ENCODE measurements at places on chromosomes 11 and 22.
A peak's percentile ranks its signal among the peaks of the same experiment; 100 is the strongest.

DNA sequence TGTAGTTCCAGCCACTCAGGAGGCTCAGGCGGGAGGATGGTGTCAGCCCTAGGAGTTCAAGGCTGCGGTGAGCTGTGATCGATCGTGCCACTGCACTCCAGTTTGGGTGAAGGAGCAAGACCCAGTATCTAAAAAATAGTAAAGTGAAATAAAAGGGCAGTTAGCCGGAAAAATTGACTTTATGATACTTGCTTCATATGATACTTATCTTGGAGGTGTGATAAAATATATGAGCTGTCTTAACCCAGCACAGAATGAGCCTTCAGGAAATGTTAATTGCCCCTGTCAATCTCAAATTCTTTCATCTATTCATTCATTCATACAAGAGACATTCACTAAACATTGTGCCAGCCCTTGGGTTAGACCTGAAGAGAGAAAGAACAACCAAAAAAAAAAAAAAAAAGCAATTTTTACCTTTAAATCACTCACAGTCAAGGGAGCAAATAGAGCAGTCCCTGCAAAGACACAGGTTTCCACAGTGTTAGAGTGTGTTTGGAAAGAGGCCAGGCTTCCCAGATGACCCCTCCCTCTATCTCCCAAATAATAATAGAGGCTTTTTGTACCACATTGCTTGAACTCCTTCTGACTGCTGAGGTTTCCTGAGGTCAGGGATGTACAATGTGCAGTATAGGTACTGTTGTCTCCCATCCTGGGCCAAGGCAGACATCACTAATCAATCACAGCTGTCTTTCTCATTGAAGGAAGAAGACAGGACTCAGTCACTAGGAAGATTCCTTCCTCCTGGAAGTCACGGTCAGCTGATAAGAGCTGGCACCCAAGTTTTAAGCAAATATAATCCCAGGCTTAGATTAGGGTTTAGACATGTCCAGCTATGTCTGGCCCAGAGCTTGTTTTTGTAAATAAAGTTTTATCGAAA, 454.6 kb downstream of the MIAT start:
- no peak for DNase-seq

DNA sequence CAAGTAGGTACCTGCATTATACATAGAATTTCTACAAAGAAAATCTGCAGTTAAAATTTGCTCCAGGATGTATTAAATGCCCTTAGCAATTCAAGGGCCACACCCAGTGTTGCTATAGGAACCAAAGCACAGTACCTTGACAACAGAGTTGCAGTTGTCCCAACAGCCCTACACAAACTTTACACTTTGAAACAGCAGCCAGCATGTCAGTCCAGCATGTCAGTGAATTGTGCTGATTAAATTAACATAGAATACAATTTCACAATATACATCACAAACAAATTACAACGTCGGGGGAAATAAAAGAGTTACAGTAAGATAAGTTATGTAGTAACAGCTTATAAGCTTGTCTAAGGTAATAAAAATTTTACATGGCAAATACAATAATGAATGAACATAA, 389.2 kb downstream of the SOX6 start:
- no peak for DNase-seq

DNA sequence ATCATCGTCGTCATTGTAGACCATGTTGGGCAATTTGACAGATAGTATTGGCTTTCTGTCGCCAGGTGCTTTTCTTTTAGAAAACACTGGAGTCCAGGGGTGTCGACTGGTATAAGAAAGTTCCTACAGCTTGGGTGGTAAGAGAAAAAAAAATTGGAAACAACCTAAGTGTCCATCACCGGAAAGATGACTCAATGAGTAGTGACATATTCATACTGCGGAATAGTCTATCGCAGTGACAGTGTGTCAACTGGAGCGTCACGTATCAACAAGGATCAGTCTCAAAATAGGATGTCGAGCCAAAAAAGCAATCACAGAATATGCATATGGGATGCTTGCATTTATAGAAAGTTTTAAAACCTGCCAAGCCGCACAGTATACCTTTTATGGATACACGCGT, 157.6 kb downstream of the MN1 start:
- DNase-seq = no peak

- no peak for DNase-seq
Measured at GRCh38 chr11:20611445-20611844, 12.0 kb downstream of the SLC6A5 start.

- no peak for DNase-seq
Measured at GRCh38 chr11:118312328-118312727, 7.8 kb downstream of the CD3E start.

DNA sequence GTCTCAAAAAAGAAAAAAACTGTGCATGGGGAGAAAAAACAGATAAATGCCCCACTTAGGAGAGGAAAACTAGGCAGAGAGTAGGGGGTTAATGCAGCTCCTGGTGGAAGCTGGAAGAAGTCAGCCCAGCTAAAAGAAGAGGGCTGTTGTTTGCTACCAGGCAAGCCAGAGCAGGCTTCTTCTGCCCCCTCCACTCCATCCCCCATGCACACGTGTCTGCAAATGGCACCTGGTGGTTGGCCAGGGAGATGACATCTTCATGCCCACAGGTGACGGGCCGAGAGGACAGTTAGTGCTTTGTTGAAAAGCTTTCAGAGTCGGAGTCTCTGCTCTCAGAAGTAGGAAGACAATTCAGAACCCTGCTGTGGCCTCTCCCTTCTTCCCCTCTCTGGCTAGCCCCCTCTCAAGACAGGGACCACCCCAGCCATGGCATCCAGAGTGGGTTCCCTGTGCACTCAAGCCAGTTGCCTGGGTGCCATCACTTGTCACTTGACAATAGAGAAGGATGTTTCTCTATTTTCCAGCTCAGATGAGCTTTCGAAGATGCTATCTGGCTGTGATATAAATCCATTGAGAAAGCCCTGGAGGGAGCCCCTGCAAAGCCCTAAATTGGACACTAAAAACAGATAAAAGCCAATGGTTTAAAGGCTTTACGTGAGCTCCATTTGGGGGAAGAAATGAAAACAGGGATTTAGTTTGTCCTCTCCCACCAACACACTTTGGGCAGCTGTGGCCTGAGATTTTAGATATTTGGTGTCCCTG, 142.0 kb downstream of the TRIM29 start:
- no peak for DNase-seq

GRCh38 chr22:38262051-38262795, 10.6 kb downstream of the TMEM184B start:
- DNase-seq = no peak

DNA sequence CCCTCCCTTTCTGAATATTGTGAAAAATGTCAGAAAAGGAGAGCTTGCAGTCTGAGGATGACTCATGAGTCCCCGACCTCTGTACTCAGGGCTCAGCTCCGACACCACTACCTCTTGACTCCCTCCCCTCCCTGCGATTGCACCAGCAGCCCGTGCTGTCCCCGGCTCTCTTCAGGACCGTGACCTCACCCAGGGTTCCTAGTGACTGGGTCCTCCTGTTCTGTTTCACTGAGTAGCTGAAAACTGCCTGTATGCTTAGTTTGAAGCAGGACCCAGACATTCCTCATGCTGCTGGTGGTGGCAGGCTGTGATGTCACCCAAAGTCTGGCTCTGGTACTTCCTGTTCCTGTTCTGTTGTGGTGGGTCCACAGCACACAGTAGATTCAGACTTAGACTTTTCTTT, 11.7 kb downstream of the PHRF1 start:
- DNase-seq = no peak

DNA sequence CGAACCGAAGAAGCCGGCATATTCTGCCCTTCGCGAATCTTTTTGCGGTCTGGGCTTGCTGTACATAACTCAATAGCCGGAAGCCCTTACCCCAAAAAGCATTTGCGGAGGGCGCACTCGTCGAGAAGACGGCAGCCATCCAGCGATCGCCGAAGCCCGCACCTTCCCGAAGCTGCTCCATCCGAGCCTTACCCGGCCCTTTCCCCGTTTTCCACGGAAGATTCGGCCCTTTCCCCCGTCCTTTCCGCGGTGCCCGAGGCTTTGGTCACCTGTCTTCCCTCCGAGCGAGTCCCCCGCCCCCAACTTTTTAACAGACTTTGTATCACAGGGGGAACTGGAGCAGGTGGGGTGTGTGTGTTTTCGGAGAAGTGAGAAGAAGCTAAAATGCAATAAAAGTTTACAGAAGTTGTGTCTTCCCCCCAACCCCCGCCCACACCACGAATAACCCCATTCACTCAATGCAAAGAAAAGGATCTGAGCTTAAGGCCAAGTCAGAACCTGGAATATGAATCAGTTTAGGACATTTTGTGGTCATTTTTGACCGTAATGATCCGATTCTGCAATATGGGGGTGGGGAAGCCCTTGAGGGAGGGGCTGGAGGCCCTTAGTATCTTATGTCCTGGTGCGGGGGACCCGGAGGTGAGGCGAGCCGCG, 99.0 kb upstream of the HSD17B12 start:
- no peak for DNase-seq

DNA sequence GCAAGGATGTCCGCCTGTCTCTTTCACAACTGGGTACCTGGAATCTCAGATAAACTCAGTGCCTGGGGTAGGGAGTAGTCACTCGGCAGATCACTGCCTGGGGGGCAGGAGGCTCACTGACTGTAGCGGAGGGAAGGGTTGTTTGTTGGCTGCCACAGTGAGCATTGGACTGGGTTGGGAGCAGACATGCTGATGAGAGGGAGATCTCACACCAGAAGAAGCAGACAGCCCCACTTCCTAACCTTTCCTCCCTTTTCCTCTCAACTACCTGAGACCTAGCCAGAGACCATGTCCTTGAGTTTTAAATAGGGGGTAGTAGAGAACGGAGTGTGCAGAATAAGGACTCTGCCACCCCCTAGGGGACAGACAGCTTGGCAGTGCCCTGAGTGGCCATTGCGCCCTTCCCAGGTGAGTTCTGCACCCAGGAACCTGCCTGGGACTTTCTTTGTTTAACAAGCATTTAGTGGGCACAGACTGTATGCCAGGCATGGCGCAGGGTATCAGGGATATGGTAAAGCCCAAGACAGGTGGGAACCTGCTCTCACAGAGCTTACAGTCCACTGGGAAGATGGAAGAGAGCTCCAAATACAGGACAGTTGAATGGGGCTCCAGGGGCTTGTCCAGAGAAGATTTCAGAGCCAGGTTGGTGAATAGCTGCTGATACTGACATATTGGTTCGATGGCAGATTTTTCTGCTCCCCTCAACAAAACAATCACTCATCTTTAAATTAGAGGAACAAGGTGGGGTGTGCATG, 115.7 kb upstream of the NNMT start:
- DNase-seq = peak; percentile 41

GRCh38 chr11:119330237-119330636, 4.1 kb upstream of the RNF26 start:
- DNase-seq = no peak

- no peak for DNase-seq
Measured at GRCh38 chr22:38199826-38200559, 1.8 kb upstream of the MAFF start.

DNA sequence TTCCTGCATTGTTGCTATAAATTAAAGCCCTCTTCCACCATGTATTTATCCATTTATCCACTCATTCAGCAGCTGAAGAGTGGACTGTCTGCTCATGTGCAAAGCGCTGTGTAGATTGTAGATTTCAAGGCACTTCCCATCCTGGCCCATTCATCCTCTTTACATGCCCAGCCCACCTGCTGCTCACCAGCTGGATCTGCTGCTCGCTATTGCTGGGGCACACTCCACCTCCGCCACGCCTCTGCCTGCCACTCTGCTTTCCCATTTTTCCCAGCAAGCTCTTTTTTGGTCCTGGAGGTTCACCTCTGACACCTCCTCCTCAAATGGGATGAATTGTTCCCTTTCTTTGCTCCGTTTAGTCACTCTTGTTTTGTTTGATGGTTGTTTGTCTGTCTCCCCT, 48.3 kb downstream of the CEP164 start:
- DNase-seq = no peak

DNA sequence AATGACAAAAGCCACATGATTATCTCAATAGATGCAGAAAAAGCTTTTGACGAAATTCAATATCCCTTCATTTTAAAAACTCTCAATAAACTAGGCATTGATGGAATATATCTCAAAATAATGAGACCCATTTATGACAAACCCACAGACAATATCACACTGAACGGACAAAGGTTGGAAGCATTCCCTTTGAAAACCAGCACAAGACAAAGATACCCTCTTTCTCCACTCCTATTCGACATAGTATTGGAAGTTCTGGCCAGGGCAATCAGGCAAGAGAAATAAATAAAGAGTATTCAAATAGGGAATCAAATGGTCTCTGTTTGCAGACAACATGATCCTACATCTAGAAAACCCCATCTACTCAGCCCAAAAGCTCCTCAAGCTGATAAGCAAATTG, 52.0 kb downstream of the CASP12 start:
- no peak for DNase-seq

DNA sequence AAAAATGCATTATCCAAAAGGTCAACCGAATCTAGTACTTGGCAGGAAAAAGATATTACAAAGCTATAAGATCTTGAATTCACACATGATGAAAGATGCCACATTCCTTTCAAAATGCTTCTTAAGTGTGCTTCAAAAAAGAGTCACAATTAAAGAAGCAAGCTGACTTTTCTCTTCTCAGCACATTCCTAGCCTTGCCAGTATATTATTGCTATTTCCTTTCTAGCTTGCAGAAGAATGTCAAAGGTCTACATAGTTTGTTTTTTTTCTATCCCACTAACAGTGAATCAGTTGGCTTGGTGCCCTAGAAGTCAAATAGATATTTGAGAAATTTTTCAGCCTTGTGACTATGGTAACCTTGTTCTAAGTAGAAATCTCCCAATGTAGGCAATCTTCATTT, 56.8 kb downstream of the GUCY1A2 start:
- DNase-seq = no peak

DNA sequence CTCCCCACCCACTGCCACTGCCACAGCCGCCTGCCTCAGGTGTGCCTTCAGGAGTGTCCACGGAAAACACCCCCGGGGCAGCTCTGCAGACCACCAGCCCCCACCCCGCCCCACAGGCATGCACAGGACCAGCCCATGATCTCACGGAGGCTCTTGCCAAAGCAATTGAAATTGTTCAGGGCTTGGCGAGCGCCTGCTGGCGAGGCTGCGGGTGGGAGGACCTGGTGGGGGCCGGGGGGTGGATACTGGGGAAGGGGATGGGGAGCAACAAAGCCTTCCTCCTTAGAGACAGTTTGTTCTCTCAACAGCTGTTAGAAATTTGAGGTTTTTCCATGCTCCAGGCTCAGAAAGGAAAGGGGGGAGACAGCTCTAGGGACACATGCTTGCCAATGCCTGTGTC, 274.7 kb downstream of the MN1 start:
- DNase-seq = no peak

- DNase-seq = no peak
Measured at GRCh38 chr11:124928942-124929665, 6.7 kb downstream of the HEPACAM start.

DNA sequence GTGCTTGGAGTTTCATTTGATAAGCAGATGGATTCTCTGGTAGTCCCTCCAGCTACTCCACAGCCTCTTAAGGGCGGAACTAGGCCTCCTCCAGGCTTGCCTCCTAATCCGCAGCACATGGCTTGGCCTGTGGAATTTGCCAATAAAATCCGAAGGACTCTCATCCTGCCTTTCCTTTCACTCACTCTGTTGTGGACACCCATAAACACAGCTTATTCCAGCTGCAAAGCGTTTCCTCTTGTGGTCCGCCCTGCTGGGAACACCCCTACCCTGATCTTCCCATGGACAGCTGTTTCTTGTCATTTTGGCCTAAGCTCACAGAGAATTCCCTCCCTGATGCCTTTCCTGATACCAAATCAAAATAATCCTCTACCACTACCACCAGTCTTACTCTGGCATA, 546.2 kb downstream of the NTM start:
- no peak for DNase-seq
